ENCODE measurements at places on chromosomes 12 and 14.
A peak's percentile ranks its signal among the peaks of the same experiment; 100 is the strongest.

DNA sequence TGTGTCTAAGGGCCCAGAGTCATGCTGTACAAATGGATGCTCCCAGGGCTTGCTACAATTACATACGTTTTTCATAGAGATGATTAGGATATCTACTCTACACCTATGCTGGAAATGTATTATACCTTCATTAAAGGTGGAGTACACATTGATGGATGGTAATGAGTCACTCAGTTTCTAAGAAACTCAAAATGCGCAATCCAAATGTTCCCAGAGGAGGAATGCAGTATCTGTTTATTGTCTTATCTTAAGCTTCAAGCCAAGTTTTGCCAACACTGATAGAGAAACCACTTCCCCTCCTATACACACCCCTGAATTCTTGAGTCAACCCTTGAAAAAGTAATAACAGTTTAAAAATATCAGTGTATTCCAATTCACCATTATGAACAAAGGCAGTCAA is 266.6 kb upstream of the FAR2 start:
- no peak for DNase-seq

DNA sequence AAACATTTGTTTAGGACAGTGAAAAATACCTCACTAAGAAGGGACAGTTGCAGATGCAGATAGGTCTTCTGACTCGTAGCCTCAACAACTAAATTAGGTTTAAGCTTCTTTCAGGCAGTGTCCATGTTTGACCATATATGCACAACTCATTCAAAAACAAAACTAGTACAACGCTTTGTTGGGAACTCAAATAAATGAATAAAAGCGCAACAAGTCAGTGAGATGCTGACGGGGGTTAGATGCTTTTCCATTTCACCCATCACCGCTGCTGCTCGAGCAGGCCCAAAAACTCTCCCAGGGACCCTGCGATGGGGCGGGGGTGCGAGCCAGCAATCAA is 633 bp downstream of the RPAP3 start:
- DNase-seq, result no peak

GRCh38 chr14:100278702-100279101 is 27.5 kb downstream of the SLC25A29 start:
- DNase-seq, result no peak

- DNase-seq, result no peak
Measured at GRCh38 chr12:120249266-120249874, 16.2 kb downstream of the PXN start.

DNA sequence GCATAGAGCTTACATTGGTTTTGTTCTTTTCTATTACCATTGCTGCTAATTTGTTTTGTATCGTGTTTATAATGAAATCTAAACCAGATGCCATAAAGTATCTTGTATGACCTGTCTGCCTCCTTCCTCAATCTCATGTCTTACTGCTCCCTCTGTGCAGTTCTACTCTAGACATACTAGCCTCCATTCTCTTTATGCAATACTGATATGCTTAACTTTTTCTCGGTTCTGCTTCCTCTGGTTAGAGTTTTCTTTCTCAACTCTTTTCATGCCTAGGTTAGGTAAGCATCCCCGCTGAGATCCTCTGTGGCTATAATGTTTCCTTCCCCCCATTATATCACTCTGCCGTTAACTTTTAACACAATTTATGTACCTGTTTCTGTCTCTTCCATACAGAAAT is 852.3 kb downstream of the TRHDE start:
- no peak for DNase-seq

GRCh38 chr14:75334549-75335051 is 56.0 kb downstream of the FOS start:
- no peak for DNase-seq

DNA sequence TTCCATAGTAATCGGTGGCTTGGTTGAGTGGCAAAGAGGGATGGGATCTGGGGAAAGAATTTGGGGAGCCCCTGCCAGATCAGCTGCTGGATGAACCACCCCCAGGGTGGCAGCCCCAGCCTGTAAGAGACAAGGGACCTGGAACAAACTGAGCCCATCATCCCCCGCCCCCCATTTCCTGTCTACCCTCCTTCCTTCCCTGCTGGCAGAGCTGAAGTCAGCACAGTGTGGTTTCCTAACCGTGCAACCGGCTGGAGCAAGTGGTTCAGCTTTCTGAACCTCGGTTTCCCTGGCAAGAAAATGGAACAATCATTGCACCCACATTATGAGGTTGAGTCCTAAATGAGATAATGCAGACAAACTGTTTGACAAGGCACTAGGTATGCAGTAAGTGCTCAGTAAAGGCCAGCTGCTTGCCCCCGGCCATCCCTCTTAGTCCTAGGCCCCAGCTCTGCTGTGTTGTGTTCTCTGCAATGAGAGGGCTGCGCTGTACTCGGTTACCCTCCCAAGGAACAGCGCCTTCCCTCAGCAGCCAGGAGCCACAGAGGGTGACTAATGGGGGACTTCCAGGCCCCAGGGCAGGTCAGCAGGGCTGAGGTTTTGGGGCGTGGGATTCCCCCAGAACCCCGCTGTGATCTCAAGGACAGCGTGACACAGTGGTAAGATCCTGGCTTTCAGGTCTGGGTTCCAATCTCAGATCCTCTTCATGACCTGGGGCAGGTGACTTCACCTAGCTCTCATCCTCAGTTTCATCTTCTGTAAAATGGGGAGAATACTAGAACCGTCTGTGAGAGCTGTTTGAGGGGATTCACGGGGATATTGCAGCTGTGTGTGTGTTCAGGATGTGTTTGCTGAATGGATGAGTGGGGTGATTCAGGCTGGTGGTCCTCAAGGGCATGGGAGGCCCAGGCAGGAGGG is 16.5 kb downstream of the SELPLG start:
- DNase-seq, result peak; percentile 81

DNA sequence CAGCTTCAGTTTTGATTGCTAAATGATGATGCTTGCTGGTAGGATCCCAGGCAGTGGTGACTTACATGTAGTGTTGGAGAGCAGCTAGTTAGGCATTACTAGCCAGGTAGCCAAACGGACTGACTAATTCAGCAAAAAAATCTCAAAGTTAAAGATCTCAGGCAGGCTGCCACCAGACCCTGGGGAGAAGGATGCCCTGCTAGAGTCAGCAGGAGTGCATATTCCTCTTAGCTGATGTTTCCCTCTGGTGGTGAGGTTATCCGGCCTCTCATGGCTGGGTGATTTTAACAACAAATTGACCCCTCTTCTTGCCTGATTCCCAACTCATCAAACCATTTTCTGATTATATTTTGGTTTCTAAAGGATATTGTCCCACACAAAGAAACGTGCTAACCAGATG is 2.8 kb downstream of the EFS start:
- no peak for DNase-seq

- DNase-seq, result no peak
Measured at GRCh38 chr14:92215579-92215978, 93.8 kb downstream of the CPSF2 start.

DNA sequence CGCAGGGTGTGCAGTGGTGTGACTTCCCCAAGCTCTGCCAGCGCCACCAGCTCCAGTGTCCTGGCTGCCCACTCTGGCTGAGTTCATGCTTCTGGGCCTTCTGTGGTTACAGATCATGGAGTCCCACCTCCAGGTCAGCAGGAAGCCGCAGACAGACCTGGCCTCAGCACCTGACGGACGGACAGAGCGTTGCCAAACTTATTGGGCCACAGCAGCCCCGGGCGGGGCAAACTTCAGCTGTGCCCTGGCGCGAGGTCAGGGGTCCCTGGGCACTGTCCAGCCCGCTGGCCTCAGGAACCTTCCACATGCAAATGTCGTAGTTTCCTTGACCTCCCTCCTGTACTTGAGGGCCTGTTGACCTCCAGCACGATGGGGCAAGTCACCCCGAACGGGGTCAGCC is 11.2 kb downstream of the GPR132 start:
- DNase-seq, result no peak

DNA sequence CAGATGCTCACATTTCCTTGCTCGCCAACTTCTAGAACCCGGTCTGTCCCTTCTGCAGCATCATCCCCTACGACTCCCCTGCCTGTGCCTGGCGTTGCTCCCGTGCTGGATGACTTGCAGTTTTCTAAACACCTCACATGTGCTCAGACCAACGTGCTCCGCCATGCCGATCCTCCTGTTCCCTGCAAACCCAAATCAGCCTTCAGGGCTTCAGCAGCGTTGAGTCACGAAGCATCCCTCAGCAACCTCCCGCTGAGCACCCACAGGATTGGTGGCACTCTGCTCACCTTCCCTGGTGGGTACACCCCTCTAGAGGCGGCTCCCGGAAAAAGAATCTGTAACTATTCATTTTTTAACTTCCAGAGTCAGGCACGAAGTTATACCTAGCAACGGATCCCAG is 2.8 kb upstream of the PIWIL1 start:
- DNase-seq, result no peak

DNA sequence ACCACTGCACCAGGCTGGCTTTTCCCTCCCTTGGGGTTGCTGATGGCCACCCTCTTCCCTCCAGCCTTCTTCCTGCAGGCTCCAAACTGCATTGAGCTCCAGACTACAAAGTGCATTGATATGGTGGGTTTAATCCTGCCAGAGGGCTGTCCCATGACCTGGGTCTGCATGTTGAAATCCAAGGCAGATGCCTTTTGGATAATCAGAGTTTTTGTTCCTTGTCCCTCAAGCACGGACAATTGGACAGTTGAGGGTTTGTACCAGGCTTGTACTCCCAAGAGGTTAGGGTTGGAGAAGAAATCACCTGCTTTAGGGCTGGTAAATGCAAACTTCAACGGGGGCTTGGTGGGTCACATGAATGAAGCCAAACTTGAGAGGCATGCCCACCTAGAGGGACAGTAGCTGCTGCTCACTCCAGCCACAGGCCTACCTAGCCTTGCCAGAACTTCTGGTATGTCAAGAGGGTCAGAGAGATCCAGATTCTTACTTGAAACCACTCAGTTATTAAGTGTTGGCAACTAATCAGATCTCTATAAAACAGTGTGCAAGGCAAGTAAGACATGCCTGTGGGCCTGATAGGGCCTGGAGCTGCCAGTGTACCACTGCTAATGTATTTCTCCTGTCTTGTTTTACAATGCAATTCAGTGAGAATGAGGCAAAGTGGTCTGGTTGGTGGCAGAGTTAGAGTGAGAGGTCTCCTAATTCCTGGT is 21.7 kb upstream of the KRT83 start:
- DNase-seq, result no peak

GRCh38 chr12:31765931-31766330 is 37.1 kb upstream of the AMN1 start:
- no peak for DNase-seq

DNA sequence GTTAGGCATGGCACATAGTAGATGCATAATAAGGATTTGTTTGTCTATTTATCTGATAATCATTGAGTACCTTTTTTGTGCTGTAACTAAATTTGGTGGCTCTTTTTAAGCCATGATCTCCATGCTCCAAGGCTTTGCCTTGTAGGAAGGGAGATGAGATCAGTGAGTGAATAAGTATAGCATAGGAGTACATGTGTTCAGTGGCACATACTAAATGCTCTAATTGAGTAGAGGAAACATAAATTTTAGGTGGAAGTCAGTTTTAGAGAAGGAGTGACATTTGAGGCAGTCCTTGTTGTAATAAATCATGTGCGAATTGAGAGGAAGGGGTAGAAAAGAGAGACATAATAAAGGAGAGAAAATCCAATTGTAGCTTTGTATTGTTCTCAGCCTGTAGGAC is 482.6 kb downstream of the NRXN3 start:
- DNase-seq, result no peak

DNA sequence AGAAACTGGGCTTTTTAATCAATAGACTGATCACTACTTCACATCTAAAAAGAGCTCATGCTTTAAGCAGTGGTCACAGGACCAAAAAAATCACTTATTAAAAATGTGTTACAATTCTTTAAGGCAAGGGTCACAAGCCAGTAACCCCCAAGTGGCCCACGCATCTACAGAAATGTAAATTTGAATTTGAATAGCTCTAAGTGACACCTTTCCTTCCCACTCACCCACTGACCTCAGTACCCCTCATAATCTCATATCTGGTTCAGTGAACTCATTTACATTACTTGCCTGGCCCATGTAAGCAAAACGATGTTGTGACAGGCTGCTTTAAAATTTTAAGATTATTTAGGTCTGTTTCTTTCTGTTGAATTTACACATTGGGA is 27.4 kb downstream of the NELL2 start:
- no peak for DNase-seq

DNA sequence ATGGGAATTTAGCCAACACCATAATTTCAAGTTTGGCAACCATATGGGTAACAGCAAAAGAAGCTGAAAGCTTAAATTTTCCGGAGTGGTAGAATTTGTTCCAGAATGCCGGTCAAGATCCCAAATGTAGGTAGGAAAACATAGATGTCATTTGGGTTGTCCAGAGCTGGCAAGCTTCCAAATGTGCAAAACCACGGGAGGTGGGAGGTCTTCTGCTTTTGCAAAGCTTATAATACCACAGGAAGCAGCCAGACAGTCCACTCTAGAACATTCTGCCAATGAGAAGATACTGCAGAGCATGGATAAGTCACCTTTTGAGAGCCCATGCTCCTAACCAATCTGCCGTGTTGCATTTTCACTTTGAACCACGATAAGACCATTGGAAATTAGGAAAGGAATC is 26.4 kb upstream of the BATF start:
- no peak for DNase-seq

GRCh38 chr14:104517867-104518266 is 61.7 kb upstream of the C14orf180 start:
- no peak for DNase-seq

DNA sequence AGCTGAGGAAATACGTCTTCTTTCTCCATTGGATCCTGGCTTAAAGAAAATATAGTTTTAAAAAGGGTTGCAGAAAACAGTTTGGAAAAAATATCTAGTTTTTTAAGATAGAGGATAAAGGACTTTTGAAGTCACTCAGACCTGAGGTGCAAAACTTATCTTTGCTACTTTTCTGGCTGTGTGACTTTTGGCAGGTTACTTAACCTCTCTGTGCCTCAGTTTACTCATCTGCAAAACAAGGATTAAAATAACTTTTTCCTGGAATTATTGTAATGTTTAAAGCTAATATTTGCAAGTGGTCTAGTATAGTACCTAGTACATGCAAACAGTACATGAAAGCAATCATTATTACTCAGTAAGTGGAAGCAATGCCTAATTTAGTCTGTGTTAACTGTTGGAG is 176.8 kb downstream of the TBX5 start:
- DNase-seq, result no peak

DNA sequence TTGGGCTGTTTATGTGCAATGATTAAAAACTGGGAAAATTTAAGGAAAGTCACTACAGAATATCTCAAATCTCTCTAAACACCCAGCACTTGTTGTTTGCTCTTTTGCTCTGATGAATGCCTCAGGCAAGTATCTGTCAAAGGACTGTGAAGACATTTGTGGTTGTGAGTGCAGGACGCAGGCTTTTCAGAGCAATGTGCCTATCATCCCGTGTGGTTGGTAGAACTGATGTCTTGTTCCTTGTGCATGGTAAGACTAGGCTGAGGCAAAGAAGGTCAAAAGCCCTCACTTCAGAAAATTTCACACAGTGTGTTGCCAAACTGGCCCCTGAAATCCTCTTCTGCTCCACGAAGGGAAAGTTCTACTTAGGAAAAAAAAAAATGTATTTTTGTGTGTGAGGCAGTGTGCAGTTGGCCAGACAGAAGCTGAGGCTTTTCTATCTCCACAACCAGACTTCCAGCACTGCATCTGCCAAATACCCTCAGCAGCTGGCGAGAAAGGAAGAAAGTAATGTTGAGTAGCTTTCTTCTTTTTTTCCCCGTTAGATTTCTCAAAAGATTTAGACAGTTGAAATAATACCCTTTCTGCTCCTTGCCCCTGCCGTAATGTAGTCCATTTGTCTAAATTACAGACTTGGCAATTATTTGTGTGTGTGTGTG is 1103.1 kb downstream of the VRK1 start:
- no peak for DNase-seq

- no peak for DNase-seq
Measured at GRCh38 chr12:26872625-26873024, 39.6 kb upstream of the ITPR2 start.

GRCh38 chr14:54728700-54729527 is 162.0 kb downstream of the SAMD4A start:
- DNase-seq, result no peak

All from T-helper 17 cell (primary cell).